Chondrocyte (in vitro differentiated cells): ENCODE measurements at places on chromosomes 2 and 18.

- no peaks in the 10 kb centered on the region for H3K4me1 ChIP-seq
- H3K4me3 ChIP-seq = no peak overlapping the region
- H3K27ac ChIP-seq = no peak overlapping the region
- no peaks in the 10 kb centered on the region for H3K36me3 ChIP-seq
Observed at GRCh38 chr2:60268032-60268431, 285.4 kb downstream of the BCL11A start.

GRCh38 chr18:61400716-61401115 lies 67.5 kb downstream of the CDH20 start:
- no peak overlapping the region for H3K4me3 ChIP-seq
- no peak for DNase-seq
- H3K36me3 ChIP-seq = no peaks in the 10 kb centered on the region
- no peaks in the 10 kb centered on the region for H3K27me3 ChIP-seq
- peaks cover 28% of the 10 kb centered on the region for H3K4me1 ChIP-seq

DNA sequence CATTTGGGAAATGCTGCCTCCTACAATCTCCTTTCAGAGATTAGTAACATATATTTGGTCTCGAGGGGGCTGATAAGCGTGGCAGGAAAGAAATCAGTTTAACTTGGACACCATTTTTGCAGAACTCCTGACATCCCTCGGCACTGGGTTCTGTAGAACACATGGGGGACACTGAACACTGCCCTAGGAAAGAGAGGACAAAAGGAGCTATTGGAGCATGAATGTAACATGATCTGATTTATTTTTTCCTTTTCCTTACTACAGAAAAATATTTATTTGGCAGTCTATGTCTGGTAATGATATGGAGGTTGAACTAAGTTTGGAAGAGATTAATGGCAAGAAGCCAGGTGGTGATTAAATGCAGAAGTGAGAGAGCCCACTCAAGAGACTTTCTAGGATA lies 153.8 kb downstream of the AFF3 start:
- no peak overlapping the region for H3K27ac ChIP-seq
- H3K36me3 ChIP-seq = peaks cover 19% of the 10 kb centered on the region
- peaks cover 28% of the 10 kb centered on the region for H3K4me1 ChIP-seq
- DNase-seq = no peak

GRCh38 chr18:2898186-2898640 lies 51.4 kb downstream of the EMILIN2 start:
- no peaks in the 10 kb centered on the region for H3K36me3 ChIP-seq
- no peaks in the 10 kb centered on the region for H3K27me3 ChIP-seq
- no peak overlapping the region for H3K4me3 ChIP-seq
- H3K4me1 ChIP-seq = peaks cover 23% of the 10 kb centered on the region
- peak; percentile 89 for DNase-seq

GRCh38 chr2:169221745-169222369 lies 140.5 kb downstream of the LRP2 start:
- H3K4me1 ChIP-seq = no peaks in the 10 kb centered on the region
- H3K4me3 ChIP-seq = no peak overlapping the region

DNA sequence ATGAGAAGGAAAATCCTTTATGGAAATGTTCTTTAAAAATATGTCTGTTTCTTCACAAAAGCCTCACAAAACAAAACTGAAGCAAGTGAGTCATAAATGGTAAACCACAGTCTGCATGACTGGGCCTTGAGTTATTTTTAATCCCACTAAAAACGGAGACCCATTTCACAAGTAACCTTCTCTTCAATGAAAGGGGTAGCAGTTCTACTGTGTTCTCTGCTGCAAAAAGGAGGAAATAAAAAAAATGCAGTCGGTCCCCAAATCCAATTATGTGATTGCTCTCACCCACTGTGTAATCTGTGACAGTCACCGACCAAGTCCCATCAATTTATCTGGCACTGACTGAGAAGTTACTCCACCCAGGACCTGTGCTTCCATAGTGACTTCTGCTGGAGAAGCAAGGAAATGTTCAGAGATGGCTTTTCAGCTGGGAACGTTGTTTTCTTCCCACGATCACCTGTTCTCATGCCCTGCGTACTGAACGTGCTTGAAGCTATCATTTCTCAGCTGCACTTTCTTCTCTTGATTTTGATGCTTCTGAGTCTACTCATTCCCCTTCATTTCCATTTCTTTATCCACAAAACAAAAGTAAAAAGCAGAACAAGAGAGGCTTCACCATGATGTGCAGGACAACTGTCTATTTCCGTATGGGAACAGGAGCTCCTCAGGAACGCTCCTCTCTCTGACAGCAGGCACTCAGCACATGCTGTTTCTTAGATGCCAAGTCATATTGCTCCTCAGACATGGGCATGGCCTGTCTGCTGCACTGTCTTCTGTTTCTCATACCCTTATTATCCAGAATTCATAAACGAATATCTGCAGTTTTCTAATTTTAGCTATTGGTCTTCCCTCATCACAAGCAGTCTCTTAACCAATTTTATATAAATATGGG lies 80.0 kb upstream of the TMEM200C start:
- no peak overlapping the region for H3K4me3 ChIP-seq
- DNase-seq = no peak
- peak overlapping the region; percentile 86 for H3K27ac ChIP-seq
- no peaks in the 10 kb centered on the region for H3K36me3 ChIP-seq
- H3K4me1 ChIP-seq = peaks cover 18% of the 10 kb centered on the region
- peaks cover 2% of the 10 kb centered on the region for H3K27me3 ChIP-seq

- no peak for DNase-seq
- no peaks in the 10 kb centered on the region for H3K27me3 ChIP-seq
- peak overlapping the region; percentile 51 for H3K4me3 ChIP-seq
- peaks cover 75% of the 10 kb centered on the region for H3K4me1 ChIP-seq
- H3K27ac ChIP-seq = peak overlapping the region; percentile 97
Observed at GRCh38 chr2:217858519-217859491, 144.0 kb downstream of the TNS1 start.

GRCh38 chr2:61436092-61436491 lies 34.8 kb downstream of the USP34 start:
- no peak for DNase-seq
- peak overlapping the region; percentile 49 for H3K4me3 ChIP-seq
- peak overlapping the region; percentile 78 for H3K27ac ChIP-seq
- peaks cover 56% of the 10 kb centered on the region for H3K4me1 ChIP-seq

DNA sequence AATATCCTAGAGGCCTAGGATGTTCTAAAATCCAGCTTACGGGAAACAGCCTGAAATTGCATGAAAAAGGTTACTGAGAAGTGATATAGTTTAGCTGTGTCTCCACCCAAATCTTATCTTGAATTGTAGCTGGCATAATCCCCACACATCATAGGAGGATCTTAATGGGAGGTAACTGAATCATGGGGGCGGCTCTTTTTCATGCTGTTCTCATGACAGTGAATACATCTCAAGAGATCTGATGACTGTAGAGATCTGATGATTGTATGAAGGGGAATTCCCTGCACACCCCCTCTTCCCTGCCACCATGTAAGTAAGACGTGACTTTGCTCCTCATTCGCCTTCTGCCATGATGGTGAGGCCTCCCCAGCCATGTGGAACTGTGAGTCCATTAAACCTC lies 385.6 kb upstream of the ID2 start:
- H3K36me3 ChIP-seq = peaks cover 8% of the 10 kb centered on the region
- H3K4me1 ChIP-seq = no peaks in the 10 kb centered on the region
- no peak for DNase-seq
- no peak overlapping the region for H3K4me3 ChIP-seq

DNA sequence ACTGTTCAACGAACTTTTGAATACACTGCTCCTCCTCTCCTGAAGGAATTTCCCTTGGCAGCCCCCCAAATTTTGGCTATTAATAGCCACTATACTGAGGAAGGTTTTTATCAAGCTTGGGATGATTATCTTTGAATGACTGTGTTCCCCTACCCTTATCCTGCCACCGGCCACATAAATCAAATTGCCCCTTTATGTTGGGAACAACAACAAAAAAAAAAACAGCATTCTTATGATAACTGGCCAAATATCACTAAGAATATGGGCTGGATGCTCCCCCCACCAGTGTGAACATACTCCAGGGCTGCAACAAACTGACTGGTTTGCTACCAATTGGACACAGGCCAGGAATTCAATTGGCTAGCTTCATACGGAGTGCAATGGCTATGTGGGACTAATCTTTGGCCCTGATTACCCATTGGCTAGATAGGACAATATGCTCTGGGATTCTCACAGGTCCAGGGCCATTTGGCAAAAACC lies 20.6 kb downstream of the DUSP11 start:
- no peak overlapping the region for H3K27ac ChIP-seq
- DNase-seq = no peak
- no peak overlapping the region for H3K4me3 ChIP-seq
- H3K4me1 ChIP-seq = peaks cover 18% of the 10 kb centered on the region
- H3K36me3 ChIP-seq = peaks cover 28% of the 10 kb centered on the region

DNA sequence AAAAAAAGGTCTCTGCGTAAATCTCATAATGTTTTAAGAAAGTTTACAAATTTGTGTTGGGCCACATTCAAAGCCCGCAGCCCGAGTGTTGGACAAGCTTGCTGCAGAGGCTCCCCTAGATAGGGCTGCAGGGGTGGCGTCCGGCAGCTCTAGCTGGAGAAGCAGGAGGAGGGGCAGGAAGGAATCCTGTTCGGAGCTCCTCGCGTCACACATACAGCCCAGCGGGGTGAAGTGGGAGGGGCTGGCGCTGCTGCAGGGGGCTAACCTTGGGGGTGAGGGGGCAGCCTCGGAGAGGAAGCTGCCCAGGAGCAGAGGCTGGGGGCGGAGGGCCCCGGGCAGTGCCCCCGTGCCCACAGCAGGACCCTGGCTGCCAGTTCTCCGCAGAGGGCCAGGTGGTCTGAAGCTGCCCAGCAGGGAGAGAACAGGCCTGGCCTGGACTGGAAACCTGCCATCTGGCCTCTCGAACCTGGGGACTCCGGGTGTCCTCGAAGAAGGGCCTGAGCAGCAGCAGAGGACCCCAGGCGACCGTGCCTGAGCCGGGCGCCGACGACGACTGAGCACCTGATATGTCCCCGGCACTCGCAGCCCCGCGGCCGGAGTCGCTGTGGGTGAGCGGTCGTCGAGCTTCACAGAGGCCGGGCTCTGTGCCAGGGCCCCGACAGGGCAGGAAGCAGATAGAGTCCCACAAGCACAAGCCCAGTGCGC lies 2.6 kb upstream of the GPR35 start:
- peak; percentile 83 for DNase-seq
- H3K27me3 ChIP-seq = no peaks in the 10 kb centered on the region
- H3K27ac ChIP-seq = no peak overlapping the region

- no peak overlapping the region for H3K27ac ChIP-seq
- no peak overlapping the region for H3K4me3 ChIP-seq
- DNase-seq = no peak
- no peaks in the 10 kb centered on the region for H3K27me3 ChIP-seq
- H3K36me3 ChIP-seq = no peaks in the 10 kb centered on the region
Observed at GRCh38 chr2:149075105-149075504, 36.6 kb downstream of the LYPD6B start.

DNA sequence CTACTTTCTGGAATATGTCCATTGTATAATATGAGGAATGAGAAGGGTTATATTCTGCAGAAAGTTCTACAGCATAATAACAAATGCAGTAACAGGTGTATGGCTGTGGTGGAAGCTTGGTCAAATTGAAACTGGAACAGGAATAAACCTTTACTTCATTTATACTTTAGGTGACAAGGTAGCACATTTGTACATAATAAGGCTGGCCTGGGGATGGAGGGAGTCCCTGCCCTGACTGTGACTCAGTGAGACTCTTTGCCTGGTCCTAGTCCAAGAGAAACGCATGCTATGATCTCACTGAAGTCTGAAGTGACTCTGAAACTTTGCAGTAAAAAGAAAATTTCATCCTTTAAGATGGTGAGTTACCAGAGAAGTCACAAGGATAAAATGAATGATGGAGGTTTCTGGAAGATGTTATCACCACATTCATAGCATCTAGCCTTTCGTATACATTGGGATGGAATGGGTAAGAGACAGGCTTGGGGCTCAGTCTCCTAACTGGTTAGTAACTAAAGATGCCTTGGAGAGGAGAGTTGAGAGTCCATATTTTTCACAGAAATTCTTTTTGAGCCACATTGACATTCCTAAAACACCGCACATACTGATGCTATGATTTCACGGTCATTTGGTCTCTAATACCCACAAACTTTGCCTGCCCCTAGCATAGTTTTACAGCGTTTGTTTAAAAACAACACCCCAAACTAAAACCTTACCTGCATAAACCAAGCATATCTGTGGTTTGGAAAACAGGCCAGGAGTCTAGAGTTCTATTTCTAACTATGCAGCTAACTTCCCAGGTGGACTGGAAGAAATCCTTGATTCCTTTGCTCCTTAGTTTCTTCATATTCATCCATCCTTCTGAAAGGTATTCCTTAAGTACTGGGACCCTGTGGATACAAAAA lies 42.4 kb upstream of the NABP1 start:
- peak overlapping the region; percentile 24 for H3K4me3 ChIP-seq
- no peaks in the 10 kb centered on the region for H3K36me3 ChIP-seq
- H3K4me1 ChIP-seq = peaks cover 49% of the 10 kb centered on the region
- no peak for DNase-seq

GRCh38 chr2:120820953-120821279 lies 85.2 kb downstream of the GLI2 start:
- H3K4me3 ChIP-seq = no peak overlapping the region
- peak; percentile 56 for DNase-seq
- H3K27me3 ChIP-seq = no peaks in the 10 kb centered on the region
- peaks cover 3% of the 10 kb centered on the region for H3K36me3 ChIP-seq

DNA sequence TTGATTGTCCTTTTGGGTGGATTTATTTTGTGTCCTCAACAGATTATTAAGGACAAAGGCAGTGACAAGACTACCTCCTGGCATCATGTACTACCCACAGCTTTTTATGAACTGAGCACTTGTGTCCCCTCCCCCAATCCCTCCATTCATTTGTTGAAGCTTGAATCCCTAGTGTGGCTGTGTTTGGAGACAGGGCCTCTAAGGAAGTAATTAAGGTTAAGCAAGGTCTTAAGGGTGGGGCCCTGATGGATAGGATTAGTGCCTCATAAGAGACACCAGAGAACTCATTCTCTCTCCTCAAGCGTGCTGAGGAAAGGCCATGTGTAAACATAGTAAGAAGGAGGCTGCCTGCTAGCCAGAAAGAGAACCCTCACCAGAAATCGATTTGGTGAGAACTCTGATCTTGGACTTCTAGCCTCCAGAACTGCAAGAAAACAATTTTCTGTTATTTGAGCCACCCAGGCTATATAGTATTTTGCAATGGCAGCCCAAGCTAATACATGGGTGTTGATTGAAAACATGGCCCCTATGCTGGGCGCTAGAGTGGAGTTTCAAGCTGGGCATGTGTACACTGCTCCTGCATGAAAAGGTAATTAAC lies 3.4 kb upstream of the MAP4K4 start:
- DNase-seq = no peak
- peaks cover 8% of the 10 kb centered on the region for H3K4me1 ChIP-seq
- H3K27me3 ChIP-seq = no peaks in the 10 kb centered on the region
- no peaks in the 10 kb centered on the region for H3K36me3 ChIP-seq
- no peak overlapping the region for H3K4me3 ChIP-seq

- peak; percentile 40 for DNase-seq
- peaks cover 15% of the 10 kb centered on the region for H3K4me1 ChIP-seq
- no peaks in the 10 kb centered on the region for H3K36me3 ChIP-seq
- peaks cover 6% of the 10 kb centered on the region for H3K27me3 ChIP-seq
- H3K27ac ChIP-seq = no peak overlapping the region
Observed at GRCh38 chr2:233009661-233010060, 3.4 kb downstream of the NGEF start.

- peaks cover 16% of the 10 kb centered on the region for H3K27me3 ChIP-seq
- DNase-seq = no peak
- no peak overlapping the region for H3K27ac ChIP-seq
- no peaks in the 10 kb centered on the region for H3K36me3 ChIP-seq
- H3K4me1 ChIP-seq = peaks cover 14% of the 10 kb centered on the region
Observed at GRCh38 chr18:45680066-45680690, 43.8 kb upstream of the SLC14A1 start.

GRCh38 chr2:174745142-174745541 lies 19.1 kb downstream of the CHRNA1 start:
- no peaks in the 10 kb centered on the region for H3K36me3 ChIP-seq
- no peak overlapping the region for H3K4me3 ChIP-seq
- peaks cover 9% of the 10 kb centered on the region for H3K27me3 ChIP-seq
- H3K4me1 ChIP-seq = peaks cover 7% of the 10 kb centered on the region
- H3K27ac ChIP-seq = no peak overlapping the region
